ENCODE measurements at places on chromosomes 6 and 20.

DNA sequence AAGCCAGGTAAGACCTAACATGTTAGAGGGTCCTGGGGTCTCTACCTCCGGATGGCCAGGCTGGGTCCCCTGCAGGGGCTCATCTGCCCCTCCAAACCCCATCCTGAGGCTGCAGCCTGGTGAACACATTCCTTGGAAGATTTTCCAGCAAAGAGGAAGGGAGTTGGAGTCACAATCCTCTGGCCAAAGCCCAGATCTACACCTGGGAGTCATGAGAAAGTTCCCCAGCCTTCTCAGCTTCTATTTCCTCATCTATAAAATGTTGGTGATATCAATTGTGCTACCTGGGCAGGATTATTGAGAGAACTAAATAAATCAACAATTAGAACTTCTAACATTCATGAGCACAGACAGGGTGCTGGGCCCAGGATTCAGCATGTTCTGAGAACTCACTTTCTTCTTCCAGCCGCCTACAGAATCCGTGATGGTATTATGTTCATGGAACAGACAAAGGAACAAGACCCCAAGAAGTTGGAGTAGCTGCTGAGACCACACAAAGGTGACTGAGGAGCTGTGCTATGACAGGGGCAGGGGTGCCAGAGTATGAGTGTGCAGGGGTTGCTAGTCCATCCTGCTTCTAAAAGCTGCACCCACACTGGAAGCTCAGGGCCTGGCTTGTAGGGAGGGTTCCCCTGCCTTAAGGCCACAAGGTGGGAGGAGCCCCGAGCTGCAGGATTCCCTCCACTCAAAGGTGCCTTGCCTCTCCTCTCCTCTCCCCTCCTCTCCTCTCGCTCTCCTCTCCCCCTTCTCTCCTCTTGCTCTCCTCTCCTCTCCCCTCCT, 68.9 kb downstream of the BMP7 start:
- no peak for DNase-seq

DNA sequence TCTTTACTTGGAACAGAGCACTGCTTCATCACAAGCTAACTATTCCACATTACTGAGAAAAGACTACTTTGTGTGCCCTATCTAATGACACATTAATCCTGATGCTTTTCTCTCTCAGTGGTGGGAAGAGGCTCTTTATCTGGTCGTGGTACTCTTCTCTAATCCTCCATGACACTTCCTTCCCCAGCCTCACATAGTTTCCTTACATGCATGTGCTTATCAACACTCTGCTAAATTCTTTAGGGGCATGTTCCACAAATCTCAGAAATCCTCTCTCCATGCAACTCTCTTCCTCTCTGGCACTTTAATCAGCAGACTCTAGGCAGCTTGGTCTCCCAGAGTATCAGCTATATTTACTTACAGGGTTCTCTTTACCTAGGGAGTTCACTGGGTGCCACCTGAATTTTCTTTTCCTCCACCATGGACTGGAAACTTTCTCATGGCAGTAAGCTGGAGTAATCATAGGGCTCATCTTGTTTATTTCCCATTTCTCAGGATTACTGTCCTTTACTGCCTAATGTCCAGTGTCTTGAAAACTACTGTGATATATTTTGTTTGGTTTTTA, 27.0 kb upstream of the SLC22A2 start:
- DNase-seq: no peak

- peak; percentile 36 for DNase-seq
Measured at GRCh38 chr20:22974354-22974753, 60.8 kb upstream of the SSTR4 start.

DNA sequence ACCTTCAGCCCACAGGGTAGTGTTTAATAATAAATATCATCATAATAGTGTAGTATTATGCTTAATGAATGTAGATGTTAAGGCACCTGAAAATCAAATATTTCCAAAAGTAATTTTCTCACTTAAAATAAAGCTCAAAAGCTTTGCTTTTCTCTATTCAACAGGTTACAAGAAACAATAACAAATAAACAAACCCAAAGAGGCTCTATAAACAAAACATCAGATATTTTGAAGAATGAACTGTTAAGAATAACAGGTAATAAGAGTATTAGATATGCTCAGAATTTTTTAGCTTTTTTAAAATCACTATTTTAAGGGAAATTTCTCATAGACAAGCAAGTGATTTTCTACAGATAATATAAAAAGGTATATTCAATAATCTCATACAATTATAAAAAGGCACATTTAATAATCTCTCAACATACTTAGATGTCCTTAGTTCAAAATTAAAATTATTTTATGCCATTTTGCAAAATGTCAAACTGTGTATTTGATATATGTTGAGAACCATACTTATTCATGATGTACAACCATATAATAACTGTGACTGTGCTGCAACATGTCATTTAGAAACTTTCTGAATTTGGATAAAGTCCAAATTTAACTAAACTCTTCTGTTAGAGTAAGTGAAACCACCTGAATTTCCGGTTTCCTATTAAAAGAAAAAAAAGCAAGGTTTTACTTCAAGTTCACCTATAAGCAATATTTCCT, 35.8 kb downstream of the PHIP start:
- DNase-seq: no peak

DNA sequence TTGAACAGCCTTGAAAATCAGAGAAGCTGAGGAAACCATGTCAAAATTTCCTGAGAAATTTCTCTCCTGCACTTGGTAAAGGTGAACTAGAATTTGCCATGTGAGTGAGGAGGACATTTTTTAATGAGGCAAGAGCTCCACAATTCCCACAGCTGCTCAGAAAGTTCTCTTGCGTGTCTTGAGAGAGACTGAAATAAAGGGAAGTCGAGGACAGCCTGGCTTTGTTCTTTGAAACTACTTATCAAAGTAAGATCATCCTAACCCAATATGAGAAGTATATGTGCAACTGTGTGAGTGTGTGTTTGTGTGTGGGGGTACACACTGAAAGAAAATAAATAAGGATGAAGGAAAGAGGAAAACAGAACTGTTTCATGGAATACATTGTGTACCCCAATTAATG, 163.4 kb downstream of the SLC24A3 start:
- DNase-seq: no peak

- peak; percentile 68 for DNase-seq
Measured at GRCh38 chr20:50478162-50478990, 31.8 kb upstream of the PTPN1 start.

DNA sequence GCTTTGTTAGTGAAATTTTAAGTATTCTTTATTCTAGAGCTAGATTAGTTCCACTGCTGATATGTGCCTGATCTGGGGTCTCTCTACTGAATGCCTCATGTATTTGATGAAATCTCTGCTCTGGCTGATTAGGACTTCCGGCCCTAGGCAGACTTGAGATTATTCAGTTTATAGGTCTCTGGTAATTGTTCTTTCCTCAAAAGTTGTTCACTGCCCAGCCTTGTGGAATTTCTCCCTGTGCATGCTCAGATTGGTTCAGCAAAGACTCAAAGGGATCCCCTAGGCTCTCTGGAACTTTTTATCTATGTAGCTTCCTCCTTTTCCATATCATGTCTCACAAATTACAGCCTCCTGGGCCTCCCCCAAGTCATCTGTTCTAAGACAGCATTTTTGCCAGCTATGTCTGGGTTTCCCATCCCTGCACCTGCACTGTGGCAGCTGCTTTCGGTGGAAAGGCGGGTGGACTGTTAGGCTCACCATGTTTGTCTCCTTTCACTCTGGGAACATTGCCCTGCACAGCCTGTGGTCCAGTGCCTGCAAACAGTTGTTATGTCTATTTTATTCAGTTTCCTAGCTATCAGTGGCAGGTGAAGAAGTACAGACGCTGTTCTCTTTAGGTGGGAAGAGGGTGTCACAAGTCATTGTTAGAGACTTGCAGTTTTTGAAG, 73.7 kb downstream of the RPP40 start:
- DNase-seq: no peak

GRCh38 chr6:25316626-25317025, 37.5 kb downstream of the CARMIL1 start:
- DNase-seq: no peak

DNA sequence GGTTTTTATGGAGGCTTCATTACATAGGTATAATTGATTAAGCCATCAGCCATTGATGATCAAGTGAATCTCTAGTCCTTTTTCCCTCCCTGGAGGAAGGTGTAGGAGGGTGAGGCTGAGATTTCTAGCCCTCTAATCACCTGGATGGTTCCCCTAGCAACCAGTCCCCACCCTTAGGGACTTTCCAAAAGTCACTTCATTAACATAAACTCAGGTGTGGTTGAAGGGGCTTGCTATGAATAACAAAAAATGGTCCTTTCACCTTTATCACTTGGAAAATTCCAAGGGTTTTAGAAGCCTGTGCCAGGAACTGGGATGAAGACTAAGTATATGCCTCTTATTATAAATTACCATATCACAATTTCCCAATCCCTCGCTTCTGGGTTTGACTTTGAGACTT, 40.4 kb downstream of the SMPDL3A start:
- DNase-seq: no peak

DNA sequence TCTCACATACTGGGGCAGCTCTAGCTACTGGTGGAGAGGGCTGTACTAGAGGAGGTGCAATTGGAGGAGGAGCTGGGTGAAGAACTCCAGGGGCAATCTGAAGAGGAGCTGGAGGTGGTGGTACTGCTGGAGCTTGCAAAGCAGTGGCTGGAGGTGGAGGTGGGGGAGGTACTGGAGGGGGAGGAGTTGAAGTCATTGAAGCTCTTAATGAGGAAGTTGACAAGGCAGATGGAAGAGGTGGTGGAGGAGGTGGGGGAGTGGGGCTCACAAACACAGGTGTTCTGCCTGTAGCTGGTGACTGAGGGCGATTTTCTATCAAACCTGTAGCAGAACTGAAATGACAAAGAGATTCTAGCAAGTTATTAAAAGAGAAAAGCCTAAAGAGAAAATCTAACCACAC, 77.6 kb downstream of the WASF1 start:
- DNase-seq: no peak

GRCh38 chr6:66638099-66638498, 931.1 kb upstream of the EYS start:
- DNase-seq: no peak

- DNase-seq: no peak
Measured at GRCh38 chr6:103081876-103082630, 1688.5 kb downstream of the GRIK2 start.

DNA sequence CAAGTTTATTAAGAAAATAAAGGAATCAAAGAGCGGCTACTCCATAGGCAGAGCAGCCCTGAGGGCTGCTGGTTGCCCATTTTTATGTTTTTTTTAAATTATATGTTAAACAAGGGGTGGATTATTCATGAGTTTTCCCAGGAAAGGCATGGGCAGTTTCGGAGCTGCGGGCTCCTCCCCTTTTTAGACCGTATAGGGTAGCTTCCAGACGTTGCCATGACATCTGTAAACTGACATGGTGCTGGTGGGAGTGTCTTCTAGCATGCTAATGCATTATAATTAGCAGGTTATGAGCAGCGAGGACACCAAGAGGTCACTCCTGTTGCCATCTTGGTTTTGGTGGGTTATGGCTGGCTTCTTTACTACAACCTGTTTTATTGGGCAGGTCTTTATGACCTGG, 301.8 kb downstream of the TFAP2C start:
- DNase-seq: no peak

DNA sequence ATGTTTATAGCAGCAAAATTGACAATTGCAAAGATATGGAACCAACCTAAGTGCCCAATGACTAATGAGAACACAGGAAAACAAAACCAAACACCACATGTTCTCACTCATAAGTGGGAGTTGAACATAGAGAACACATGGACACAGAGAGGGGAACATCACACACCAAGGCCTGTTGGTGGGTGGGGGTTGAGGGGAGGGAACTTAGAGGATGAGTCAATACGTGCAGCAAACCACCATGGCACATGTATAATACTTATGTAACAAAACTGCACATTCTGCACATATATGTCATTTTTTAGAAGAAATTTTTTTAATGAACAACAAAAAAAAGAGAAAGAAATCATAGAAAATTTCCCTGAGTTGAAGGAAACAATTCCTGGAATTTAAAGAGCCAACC, 3.9 kb downstream of the EPM2A start:
- DNase-seq: peak; percentile 22

- no peak for DNase-seq
Measured at GRCh38 chr20:5260889-5261288, 55.9 kb downstream of the PROKR2 start.

- no peak for DNase-seq
Measured at GRCh38 chr6:90533615-90534336, 53.1 kb downstream of the MAP3K7 start.

DNA sequence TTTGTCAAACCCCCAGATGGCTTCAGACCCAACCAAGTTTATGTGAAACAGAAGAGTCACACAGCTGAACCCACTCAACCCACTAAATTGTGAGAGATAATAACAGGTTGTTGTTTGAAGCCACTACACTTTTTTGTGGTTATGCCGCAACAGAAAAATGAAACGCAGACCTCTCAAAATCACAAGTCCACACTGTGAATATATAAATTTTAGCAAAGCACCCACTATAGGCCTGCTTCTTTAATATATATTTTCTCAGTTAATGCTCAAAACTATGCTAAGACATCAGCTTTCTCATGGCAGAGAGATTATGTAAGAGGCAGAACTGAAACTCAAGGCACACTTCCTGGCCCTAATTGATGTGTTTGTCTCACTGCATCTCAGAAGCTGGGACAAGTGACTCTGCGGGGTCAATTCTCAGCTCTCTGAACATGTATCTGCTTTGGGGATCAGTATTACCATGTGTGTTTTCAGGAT, 27.7 kb downstream of the MAP3K5 start:
- DNase-seq: no peak

- DNase-seq: no peak
Measured at GRCh38 chr6:78561015-78561414, 306.3 kb upstream of the IRAK1BP1 start.

- peak; percentile 87 for DNase-seq
Measured at GRCh38 chr6:139219271-139219729, 72.5 kb downstream of the TXLNB start.

GRCh38 chr6:98845211-98846020, 11.0 kb downstream of the POU3F2 start:
- peak; percentile 79 for DNase-seq

GRCh38 chr6:81906709-81907204, 154.3 kb upstream of the TENT5A start:
- DNase-seq: no peak

GRCh38 chr20:32285621-32286371, 8.3 kb downstream of the KIF3B start:
- peak; percentile 62 for DNase-seq

DNA sequence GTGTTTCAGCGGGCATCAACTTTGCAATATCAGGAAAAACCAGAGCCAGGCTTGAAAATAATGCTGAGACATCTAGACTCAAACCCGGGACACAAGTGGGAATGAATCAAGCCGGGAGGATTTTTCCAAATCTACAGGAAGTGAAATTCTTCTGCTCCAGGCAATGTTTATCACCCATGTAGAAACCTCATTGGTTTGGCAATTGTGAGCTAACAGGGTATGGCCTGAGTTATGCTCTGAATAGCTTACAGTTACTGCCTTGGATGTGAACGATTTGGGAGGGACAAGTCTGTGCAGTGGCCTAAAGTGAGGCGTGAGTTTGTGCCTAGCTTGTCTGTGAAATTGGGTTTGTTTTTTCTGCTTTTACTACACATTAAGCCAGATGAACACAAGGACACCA, 87.4 kb downstream of the PCSK2 start:
- no peak for DNase-seq
